NCI-H524 (cell line): ENCODE measurements at places on chromosomes 7 and 10.

DNA sequence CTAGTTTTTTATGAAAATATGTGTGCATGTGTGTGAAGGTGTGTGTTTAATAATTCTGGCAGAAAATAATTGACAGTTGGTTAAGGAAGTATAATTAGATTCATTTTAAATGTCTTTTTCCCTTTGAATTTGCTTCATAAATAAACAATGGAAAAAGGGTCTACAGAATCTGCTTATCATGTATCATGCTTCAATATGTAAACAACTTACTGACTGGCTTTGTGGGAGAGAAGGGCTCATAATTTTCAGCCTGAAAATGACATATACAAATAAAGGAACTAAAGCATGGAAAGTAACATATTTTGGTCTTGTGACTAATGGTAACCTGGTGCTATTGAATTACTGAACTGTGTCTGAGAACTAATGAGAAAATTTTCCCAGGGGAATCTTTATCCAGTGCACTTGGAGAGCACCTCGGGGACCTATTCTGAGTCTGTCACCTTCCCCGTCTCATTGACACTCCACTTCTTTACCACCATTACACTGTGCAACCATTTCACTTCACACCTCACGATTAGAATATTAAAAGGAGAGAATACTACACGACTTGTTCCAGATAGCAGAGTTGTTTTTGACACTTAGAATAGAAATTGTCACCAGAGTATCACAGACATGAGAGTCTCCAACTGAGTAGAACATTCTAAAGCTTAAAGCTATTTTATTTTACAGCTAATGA, 298.6 kb downstream of the TFEC start:
- DNase-seq = no peak

- DNase-seq = no peak
Measured at GRCh38 chr7:43686991-43687390, 42.3 kb downstream of the COA1 start.

DNA sequence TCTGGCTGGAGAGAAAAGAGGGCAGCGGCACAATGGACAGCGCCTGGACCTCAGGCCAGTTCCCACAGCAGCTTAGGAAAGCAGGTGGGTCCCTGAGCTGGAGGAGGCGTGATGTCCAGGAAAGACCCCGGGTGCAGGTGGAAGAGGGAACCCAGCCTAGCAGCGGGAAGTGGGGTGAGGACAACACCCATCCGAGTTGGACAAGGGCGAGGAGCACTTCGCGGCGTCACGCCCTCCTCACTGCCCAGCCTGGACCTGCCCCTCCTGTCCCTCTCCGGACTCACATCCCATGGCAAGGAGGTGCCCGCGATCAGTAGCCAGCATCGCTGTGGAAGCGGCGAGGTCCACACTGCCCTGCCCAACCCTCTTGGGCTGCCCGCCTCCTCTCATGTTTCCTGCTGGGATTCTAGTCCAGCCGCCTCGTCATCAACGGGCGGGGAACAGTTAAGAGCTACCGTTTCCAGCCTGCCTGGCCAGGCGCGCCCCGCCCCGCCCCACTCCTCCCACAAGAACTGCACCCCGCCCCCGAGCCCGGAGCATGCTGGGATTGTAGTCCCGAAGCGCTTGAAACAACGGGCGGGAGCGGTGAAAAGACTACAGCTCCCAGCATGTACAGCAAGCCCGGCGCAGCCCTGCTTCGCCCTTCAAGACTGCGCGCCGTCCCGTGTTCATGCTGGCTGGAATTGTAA, 930.6 kb upstream of the ZNF722 start:
- DNase-seq = no peak

- no peak for DNase-seq
Measured at GRCh38 chr10:43961523-43962345, 313.1 kb upstream of the ZNF32 start.

- peak; percentile 55 for DNase-seq
Measured at GRCh38 chr10:83871187-83872081, 267.9 kb upstream of the GHITM start.

DNA sequence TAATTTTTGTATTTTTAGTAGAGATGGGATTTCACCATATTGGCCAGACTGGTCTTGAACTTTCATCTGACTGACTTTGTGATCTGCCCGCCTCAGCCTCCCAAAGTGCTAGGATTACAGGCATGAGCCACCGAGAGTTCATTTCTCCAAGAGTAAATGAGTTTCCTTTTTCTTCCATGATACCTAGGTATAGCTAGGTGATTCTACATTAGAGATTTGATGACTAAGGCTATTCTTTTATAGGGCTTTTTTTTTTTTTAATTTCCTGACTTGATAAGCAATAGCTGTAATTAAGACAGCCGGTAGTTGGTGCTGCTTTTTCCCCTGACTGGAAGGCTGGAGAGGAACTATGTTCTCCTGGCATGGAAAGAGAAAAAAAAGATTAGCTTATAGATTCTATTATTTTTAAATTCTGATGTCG, 3.3 kb downstream of the PTPN12 start:
- no peak for DNase-seq

- DNase-seq = no peak
Measured at GRCh38 chr7:33671531-33672262, 233.6 kb upstream of the BMPER start.

GRCh38 chr7:55438085-55438756, 73.1 kb downstream of the LANCL2 start:
- DNase-seq = no peak

GRCh38 chr7:91632234-91632940, 248.1 kb downstream of the MTERF1 start:
- no peak for DNase-seq

GRCh38 chr10:58291538-58292174, 22.7 kb downstream of the CISD1 start:
- DNase-seq = no peak

DNA sequence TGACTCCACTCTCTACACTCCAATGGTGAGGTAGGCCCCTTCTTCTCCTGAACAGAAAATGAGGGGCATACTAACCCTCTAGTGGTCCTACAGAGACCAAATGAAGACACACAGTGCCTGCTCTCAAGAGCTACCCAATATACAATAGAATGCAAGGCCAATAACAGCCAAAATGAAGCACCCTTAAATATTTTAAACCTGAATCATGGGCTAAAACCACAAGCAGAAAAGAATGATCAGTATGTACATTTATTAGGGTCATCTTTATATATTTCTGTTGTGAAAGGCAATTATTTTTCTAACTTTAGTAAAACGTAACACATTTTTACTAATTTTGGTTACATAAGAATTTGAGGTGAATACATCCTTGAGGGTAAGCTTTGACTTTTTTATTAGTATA, 49.9 kb upstream of the COL1A2 start:
- no peak for DNase-seq

DNA sequence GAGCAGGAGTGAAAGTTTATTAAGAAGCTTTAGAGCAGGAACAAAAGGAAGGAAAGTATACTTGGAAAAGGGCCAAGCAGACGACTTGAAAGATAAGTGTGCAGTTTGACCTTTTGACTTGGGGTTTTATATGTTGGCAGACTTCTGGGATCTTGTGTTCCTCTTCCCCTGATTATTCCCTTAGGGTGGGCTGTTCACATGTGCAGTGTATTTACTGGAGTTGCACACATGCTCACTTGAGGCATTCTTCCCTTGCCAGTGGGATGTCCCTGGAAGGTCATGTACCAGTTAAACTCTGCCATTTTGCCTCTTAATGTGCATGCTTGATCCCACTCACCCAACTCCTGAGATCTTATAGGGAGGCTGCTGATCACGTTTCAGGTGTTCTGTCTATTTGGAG, 23.4 kb upstream of the ARHGAP12 start:
- no peak for DNase-seq

DNA sequence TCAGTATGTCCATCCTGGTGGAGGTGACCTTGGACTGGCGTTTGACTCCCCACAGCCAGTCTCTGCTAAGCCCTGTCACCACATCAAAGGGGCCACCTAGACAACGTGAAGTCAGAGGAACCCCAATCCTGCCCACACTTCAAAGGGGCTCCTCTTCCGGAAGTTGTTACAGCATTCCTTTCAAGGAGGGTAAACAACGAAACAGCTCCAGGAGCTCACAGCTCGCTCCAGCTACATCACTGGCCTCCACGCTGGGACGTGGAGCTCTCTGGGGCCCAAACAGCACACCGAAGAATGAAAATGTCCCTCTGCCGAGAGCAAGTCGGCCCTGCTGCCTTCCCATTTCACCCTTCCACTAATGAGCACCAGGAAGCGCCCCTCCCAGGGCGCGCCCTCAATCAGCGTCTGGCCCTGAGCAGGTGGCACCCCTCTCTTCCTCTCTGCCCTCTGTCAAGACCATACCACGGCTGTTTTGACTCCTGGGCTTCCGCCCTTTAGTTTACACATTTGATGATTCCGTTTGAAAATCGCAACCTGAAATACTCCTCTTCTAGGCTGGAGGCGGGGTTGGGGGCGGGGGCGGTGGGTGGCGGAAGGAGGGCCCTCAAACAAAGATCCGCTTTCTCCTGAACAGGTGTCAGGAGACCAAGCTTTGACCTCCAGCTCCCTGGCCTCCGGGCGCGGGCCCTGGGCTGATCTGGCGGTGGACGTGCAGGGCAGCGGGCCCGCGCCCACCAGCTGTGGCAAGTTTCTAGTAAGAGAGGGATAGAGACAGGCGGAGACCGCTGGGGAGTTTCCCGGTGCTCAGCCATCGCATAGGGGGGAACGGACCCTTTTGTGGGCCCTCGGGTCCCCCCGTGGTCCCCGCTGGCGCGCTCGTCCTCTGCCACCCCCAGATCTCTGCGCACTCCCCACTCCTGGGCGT, 53.1 kb upstream of the KDM7A start:
- peak; percentile 72 for DNase-seq

- DNase-seq = no peak
Measured at GRCh38 chr7:37527109-37527508, 78.4 kb upstream of the ELMO1 start.

- no peak for DNase-seq
Measured at GRCh38 chr10:123381224-123381623, 227.0 kb downstream of the BUB3 start.

DNA sequence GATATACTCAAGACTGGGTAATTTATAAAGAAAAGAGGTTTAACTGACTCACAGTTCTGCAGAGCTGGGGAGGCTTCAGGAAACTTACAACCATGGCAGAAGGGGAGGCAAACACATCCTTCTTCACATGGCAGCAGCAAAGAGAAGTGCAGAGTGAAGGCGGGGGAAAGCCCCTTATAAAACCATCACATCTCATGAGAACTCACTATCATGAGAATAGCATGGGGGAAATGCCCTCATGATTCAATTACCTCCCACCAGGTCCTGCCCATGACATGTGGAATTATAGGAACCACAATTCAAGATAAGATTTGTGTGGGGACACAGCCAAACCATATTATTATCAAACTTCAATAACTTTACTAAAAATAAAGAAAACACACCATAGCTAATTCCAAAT, 30.4 kb upstream of the JAZF1 start:
- no peak for DNase-seq

- DNase-seq = no peak
Measured at GRCh38 chr10:75170215-75170614, 40.4 kb upstream of the VDAC2 start.

DNA sequence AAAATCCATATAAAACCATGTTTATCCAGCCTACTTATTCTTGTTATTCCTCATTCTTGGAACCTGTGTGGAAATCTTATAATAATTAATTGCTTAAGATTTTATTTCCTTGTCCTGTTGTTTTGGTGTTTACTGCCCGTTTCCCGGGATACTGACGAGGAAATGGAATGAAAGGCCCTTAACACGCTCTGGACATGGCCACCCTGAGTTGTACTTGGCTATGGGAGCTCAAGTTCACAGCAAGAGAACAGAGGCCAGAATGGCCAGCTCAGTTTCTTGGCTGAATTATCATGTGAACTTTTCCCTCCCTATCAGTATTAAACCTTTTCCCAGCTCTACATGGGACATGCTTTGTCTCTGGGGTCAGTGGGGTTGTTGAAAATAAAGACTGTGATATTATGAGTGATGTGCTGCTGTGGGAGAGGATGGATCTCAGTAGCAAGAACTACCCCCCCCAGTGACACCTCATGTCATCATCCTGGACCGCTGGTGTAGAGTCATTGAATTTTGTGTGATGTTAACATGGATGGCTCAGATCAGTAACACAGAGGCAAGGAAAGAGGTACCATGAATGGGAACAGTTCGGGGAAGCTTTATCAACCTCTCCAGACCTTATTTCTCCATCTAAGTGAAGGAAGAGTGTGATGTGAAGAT, 87.0 kb upstream of the IGFBP3 start:
- no peak for DNase-seq

DNA sequence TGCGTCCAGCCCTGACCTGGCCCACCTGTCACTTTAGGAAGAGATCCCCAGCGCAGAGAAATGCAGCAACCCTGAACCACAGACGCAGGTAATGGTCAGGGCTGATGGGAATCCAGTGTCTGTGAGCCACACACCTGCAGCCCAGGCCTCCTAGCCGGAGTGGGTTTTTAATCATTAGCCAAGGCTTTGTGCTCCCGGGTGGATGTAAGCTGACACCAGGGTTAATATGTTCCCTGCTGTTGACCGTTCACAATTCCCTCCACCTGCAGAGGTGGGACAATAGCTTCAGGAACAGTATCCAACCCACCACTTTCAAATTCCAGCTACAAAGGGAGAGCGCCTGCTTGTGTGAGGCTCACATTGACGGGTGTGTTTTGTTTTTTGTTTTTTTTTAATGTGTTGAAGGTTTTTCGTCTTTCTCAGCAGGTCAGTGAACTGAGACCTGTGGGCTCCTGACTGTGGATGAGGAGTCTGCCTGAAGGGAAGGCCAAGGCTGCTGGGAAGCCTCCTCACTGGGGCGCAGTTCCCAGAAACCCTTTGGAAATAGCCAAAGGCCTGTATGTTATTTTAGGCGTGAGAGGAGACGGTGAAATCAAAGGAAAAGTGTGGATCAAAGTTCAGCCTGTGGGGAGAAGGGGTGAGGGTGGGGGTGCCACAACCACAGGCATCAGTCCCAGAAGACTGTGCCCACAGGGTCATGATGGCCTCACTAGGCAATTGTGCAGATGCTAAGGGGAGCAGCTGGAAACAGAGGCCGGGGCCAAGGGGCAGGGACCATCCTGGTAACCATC, 111.1 kb downstream of the TNS3 start:
- peak; percentile 22 for DNase-seq

DNA sequence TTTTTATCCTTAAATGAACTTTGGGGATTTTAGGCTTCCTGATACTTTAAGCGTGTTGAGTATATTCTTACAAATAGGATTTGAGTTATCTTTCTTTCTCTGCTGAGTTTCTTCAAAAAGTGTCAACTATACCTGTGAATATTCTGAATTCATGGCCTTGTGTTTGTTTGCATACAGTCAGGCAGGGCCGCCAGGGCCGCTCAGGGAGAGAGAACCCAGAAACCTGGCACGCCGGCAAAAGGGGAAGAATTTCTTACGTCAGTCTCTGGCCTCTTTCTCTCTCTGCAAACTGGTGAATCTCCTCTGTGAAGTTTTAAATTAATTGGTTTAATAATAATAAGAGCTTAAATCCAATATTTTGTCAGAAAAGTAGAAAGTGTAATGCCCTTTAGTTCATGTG, 29.3 kb upstream of the BNIP3 start:
- no peak for DNase-seq

GRCh38 chr7:116491887-116492653, 7.5 kb upstream of the CAV2 start:
- no peak for DNase-seq
